Activated T-helper 17 cell treated with anti-CD3 and anti-CD28 coated beads, Interleukin-2, amount 50 U/mL, for 72 hours (primary cell): ENCODE measurements at places on chromosomes 13 and 19.

- ATAC-seq = no peak
Measured at GRCh38 chr13:45778882-45779281, 72.7 kb downstream of the SIAH3 start.

DNA sequence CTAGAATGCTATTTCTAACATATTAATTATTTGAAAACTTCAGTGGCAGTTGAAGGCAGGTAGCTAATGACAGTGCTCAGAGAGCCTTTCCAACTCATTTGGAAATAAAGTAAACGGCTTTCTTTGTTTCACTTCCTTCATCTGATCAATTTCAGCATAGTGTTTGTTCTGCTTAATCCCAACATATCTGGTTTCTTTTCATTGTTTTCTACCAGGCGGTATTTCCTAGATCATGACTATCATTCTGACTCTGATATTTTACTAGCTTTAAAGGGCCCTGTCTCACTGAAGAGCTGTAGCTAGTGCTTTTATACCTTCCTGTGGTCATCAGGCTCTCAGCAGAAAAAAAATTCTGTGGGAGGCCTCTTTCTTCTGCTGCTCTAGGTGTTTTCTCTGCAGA, 178.6 kb downstream of the RBM26 start:
- no peak for ATAC-seq

- ATAC-seq = no peak
Measured at GRCh38 chr13:27783111-27783510, 9.2 kb upstream of the GSX1 start.

DNA sequence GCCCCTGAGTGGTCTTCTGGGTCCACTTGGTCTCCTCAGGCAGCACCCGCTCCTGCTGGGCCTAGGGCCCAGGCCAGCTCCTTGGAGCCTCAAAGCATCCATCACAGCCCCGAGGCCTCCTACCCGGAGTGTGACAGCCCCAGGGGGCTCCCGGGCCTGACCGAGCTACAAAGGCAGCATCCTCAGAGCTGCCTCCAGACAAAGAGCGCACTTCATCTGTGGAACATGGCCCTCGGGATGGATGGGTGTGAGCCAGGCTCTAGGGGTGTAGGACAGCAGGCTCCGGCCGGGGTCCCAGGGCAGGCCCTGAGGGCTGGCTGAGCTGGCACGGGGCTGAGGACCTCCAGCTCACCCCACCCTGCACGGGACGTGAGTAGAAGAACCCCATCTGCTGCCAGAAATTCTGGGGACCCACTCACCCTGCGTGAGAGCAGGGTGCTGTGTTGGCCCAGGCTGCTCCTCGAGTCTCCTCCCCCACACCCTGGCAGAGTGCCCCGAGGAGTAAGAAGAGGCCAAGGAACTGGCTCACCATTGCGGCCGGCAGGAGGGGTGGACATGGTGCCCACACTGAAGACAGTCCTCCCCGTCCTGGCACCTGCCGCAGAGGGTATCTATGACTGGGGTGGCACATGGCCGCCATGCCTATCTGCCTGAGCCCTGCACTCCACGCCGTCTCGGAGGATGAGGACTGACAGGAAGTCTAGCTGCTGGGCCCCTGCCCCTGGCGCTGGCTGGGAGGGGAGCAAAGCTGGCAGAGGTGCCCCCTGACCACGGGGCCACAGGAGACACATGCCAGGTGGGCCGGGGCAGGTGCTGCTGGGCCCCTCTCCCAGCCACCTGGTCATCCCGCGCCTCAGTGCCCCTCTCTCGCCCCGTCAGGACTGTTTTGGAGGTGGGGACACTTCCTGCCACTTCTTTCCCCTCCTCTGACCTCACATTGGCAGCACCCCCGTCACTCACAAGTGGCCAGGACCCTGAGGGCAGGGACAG, 22.3 kb downstream of the CEBPG start:
- ATAC-seq = no peak

GRCh38 chr13:99973808-99974185, 2.2 kb upstream of the ZIC5 start:
- ATAC-seq = no peak

GRCh38 chr13:109715902-109716301, 70.5 kb downstream of the IRS2 start:
- no peak for ATAC-seq

DNA sequence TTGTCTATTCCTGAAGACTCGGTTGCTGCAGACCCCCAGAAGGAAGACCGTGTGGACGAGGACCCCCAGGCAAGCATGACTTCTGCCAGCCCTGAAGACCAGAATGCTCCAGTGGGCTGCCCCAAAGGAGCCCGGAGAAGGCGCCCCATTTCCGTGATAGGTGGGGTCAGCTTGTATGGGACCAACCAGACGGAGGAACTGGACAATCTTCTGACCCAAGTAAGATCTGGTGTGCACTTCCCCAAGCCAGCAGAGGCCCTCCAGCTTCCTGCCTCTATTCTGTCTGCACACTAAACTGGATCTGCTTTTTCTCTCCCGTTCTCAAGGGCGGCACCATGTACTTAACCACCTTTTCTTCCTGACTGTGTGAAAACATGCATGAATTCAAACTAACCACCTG, 59.8 kb upstream of the C1QTNF9 start:
- ATAC-seq = no peak

- ATAC-seq = no peak
Measured at GRCh38 chr13:111390522-111391270, 70.3 kb downstream of the TEX29 start.

- ATAC-seq = no peak
Measured at GRCh38 chr13:71590654-71591148, 276.3 kb downstream of the DACH1 start.

- no peak for ATAC-seq
Measured at GRCh38 chr19:19966862-19967261, 66.1 kb downstream of the ZNF93 start.

GRCh38 chr19:35331551-35332214, 2.7 kb downstream of the CD22 start:
- ATAC-seq = no peak

DNA sequence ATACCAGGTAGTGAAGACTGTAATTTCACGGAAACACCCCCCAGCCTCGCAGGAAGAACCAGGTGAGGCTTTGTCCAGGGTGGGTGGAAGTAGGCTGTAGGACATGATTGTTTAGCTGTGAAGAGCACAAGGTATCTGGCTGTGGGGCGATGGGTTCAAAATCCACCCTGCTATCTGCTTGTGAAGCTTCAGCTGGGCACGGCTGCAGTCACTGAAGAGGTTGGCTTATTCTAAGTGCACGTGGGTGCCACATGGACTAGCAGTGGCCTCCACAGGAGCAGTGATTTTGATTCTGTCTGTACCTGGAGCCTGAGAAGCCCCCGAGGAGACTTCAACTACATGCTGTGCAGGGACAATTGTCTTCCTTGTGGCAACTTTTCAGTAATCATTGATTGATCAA, 254.1 kb downstream of the FGF9 start:
- no peak for ATAC-seq

DNA sequence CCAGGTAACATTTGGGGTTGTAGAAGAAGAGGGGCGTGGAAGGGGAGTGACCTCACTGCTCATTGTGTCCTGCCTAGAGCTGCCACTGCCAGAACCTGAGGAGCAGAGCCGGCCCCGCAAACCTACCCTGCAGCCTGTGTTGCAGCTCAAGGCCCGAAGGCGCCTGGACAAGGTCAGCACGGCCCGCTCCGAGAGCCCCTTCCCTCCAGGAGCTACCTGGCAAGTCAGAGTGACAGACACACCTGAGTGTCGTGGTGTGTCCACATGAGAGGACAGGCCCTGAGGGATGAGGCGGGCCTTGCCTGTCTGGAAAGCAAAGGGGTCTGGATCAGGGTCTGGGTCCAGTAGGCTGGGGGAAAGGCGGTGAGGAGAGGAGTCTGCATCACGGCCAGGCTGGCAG, 6.8 kb downstream of the KMT2B start:
- ATAC-seq = no peak

- ATAC-seq = no peak
Measured at GRCh38 chr13:20291037-20291436, 58.9 kb upstream of the GJB6 start.

DNA sequence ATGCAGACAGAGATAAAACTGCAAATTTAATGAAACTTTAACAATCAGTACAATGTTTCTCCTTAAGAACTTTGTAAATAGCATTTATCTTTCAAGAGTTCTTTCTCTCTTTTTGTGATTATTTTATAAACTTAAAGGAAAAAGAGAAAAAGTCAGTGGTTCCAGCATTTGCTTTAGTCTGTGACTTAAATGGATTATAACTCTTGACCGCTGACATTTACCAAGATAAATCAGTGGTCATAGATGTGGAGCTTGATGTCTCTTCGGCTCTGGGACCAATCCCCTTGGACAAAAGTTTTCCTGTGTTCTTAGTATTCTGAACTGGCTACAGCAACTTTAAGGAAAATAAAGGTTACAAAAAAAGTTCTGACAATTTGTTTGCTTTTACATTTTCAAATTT, 162.6 kb downstream of the TM9SF2 start:
- no peak for ATAC-seq

GRCh38 chr13:46087481-46087880, 17.4 kb downstream of the CPB2 start:
- no peak for ATAC-seq

DNA sequence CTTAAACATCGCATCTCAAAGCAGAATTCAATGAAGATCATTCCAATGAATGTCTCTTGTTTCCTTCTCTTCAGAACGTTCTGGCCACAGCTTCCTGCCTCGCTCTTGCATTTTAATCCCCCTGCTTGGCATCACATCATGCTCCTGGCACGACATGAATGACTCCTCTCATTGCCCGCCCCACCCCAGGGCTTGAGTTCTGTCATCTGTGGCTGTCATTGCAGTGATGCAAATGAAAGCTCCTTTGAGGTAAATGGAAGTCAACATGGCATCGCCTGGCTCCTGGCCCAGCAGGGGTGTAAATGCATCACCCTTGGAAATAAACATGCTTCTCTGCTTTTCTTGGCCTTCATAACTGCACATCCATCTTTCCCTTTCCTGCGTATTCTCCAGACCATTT, 48.6 kb downstream of the SCEL start:
- no peak for ATAC-seq

DNA sequence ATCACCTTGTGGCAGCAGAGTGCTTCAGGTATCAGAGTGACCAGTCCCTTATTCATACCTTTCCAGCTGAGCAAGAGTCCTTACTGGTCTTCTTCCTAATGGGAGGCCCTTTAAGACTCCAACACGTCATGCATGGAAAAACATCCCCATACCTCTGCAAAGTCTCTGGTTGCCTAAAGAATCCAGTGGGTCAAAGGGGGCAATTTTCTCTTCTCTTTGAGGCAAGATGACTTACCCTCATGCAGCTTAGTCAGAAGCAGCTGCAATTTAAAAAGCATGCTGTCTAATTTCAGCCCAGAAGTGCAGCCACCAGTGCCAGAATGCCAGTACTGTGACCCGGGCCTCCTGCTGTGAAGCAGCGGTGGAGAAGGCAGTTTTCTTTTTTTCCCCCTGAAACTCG, 18.7 kb downstream of the PPP5C start:
- no peak for ATAC-seq

GRCh38 chr13:58843567-58843966, 1212.0 kb downstream of the PCDH17 start:
- no peak for ATAC-seq

- ATAC-seq = no peak
Measured at GRCh38 chr13:109397285-109397684, 389.1 kb downstream of the IRS2 start.

GRCh38 chr19:14019100-14019499, 8.8 kb upstream of the RLN3 start:
- no peak for ATAC-seq

DNA sequence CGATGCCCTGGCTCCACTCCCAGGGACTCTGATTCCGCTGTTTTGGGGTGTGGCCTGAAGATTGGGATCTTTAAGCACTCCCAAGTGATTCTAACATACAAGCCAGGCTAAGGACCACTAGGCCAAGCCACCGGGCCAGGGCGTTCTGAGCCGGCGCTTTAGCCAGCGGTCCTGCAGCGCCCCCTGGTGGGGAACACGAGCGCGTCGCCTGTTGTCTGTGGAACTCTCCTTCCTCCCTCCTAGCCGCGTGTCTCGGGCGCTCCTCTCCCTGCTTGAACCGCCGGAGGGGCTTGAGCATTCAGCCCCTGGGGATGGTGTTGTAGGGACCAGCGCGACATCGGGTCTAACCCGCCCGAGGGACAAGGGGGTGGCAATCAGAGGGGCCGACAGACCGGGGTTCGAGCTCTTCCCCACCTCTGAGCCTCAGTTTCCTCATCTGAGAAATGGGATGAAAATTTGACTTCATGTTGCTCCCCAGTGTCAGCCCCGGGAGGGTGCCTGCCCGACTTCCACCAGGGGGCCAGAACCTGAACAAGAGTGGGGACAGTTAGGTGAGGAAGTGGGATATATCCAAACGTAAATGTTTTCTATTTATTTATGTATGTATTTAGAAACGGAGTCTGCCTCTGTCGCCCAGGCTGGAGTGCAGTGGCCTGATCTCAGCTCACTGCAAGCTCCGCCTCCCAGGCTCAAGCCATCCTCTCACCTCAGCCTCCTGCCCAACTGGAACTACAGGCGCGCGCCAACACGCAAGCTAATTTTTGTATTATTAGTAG, 18.0 kb upstream of the PNMA8B start:
- ATAC-seq = peak; percentile 84

- no peak for ATAC-seq
Measured at GRCh38 chr13:113597391-113598080, 13.0 kb downstream of the TFDP1 start.

DNA sequence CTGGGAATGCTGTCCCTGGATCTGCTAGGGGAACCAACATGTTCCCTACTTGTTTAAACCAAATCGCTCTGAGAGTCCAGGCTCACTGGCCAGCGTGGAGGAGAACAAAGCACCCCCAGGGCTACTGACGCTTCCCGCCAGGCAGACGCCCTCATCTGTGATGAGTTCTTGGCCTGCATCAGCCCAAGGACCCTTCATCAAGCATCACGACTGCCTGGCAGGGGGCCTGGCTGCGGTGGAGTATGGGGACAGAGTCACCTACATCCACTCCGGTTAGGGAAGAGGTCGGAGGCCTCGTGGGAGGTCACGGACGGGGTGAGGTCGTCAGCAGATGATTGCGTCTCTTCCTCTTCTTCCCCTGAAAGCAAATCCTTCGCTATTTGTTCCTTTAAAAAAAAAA, 17.7 kb downstream of the MIER2 start:
- ATAC-seq = no peak

DNA sequence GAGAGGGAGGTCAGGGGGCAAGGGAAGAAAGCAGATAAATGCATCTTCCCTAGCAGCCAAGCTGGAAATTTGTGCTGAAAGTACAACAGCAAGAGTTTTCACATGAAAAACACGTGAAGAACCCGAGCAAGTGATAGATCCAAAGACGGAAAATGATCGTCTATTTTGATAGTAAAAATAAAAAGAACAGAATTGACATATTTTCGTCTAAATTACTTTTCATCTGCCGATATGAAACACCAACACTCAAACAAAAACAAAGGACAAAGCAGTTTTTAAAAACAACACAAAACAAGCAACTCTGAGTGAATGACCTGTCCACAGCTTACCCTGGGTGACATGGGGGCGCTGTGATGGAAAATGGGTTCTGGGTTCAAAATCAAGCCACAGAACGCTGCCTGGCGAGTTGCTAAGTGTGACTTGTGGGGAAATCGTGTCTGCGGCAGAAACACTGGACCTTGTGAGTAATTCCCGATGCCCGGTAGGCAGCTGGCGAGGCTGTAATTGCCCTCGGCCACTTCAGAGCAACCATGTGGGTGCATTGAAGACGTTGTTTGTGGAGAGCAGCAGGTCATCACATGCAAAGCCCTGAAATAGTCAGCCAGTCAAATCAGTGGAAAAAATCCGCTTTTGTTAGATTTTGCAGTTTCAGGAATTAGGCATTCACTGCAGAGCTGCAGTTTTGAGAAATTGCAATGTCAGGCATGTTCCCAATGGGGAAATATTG, 7.4 kb downstream of the SOX1 start:
- no peak for ATAC-seq

GRCh38 chr13:113305208-113305607, 8.2 kb downstream of the LAMP1 start:
- no peak for ATAC-seq

GRCh38 chr13:93098972-93099371, 127.6 kb upstream of the GPC6 start:
- no peak for ATAC-seq
